Left ventricle myocardium inferior (tissue), 1 donor: ENCODE measurements at places on chromosomes 3 and 15. TPM values are rescaled to one million over a fixed set of nuclear protein-coding genes. Genes with fewer than 3 reads are reported as not detected.

GRCh38 chr3:102761766-102762165 lies 327.0 kb downstream of the ZPLD1 start:
- DNase-seq: no peak

GRCh38 chr3:133835961-133836360 lies 30.3 kb downstream of the SRPRB start:
- DNase-seq: no peak

GRCh38 chr3:27213450-27213849 lies 155.7 kb downstream of the NEK10 start:
- no peak for DNase-seq

ARPP21 gene
- total RNA-seq: not detected

APOD gene
- 92.5 TPM for total RNA-seq

IL17RB gene
- 0.47 TPM for total RNA-seq

DNA sequence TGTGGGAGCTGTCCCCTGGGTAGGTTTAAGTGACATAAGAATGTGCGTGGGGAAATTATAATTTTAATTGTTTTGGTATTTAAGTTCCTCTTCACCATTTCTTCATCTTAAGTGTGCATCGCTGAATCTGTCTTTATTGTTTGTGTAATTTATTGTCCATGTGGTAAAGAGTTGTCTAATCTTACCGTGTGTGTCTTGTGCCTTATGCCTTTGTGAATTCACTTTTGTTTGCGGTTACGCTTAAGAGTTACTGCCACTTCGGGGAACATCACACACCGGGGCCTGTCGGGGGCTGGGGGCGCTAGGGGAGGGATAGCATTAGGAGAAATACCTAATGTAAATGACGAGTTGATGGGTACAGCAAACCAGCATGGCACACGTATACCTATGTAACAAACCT lies 767 bp downstream of the WDR48 start:
- DNase-seq: no peak

- no peak for DNase-seq
Measured at GRCh38 chr15:58212909-58213526, 74.8 kb downstream of the AQP9 start.

DNA sequence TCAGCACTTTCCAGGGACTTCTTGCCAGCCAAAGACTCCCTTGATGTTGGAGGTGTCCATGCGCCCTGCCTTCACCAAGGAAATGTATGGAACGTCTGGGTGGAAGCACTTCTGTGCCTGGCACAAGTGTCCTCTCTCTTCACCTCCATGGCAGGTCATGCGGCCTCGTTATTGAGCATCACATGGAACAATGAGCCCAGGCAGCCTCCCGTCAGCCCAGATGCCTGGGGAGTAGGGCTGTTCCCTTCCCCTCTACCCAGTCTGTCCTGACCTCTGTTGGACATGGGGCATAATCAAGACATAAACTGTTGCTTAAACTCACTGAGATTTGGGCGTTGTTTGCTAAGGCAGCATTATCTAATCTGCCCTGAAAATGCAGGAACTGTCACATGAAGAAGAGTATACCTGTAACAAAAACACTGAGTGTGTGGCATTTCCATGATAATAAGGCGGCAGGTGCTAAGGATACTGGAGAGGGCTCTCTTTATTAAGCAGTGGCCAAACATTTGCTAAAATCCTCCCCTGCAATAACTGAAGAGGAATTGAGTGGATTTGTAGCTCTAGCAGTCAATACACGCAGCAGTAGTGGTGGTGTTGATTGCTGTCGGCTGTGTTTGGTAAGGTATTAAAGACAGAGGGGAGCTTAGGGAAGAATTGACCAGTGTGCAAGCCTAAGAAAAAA lies 338.2 kb upstream of the ATP10A start:
- no peak for DNase-seq
